AG08395 (cell line): ENCODE measurements at places on chromosomes 4 and X.

GRCh38 chr4:185096032-185096653, 46.9 kb upstream of the SLC25A4 start:
- DNase-seq = peak; percentile 48

DNA sequence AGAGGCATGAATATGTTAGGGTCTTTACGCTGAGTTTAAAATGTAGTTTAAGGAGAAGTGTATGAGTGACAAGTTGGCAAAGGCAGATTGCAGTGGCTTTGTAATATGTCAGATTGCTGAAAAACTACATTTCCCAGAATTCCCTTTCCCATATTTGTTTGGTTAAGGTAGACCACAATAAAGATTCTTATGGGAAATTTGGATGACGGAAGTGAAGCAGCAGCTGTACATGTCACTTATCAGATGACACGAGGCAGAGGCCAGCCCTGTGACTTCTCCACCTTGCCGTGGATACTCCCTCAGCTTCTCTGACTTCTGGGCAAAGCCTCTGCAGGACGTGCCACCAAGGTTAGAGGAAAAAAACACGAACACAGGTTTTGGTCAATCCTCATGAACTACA, 229.7 kb upstream of the DKK2 start:
- no peak for DNase-seq

DNA sequence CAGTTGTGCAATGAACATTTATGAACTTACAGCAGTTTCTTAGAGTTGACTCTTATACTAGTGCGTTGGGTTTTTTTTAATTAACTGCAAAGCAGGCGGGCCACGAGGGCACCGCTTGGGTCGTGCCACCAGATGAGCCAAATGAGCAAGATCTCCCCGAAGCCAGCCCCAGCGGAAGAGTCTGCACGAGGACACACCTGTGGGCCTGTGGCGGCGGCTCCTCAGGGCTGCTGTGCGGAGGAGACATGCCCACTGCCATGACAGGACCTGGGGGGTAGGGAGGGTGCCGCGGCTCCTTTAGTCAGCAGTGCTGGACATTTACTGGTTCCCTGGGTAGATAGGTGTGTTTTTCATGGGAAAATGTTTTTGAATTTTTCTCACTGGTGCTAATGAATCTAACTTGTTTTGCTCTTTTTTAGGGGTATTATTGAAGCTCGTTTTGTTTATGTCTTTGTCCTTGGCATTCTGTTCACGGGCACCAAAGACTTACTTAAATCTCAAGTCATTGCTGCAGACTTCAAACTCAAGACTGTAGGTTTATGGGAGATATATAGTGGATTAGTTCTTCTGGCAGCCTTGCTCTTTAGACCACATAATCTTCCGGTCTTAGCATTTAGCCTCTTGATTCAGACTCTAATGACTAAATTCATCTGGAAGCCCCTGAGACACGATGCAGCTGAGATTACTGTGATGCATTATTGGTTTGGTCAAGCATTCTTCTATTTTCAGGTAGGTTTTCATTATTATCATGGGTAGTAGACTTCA, 31.2 kb downstream of the PIGG start:
- DNase-seq = no peak

- no peak for DNase-seq
These were observed 106.4 kb downstream of the MMRN1 start for GRCh38 chr4:90001023-90001422.

GRCh38 chrX:55695227-55696018, 22.1 kb upstream of the RRAGB start:
- no peak for DNase-seq

DNA sequence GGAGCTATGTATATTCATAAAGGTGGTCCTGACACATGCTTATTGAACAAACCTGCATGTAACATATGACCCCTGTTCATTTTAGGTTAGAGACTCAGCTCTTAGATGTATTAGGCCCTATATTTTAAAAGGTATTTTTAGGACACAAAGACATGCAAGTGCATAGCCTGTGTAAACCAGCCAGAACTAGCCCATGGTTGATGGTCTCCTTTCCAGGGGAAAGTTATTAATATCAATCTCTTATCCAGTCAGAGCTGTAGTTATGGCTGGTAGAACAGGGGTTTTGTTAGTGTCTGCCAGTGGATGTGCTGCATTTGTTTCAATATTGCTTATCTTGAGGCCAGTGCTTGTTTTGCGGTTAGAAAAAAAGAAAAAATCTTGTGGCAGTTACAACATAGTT, 488.6 kb downstream of the KCTD8 start:
- DNase-seq = no peak
